Bronchial epithelial cell (primary cell): ENCODE measurements at places on chromosomes 3 and 15. TPM values are rescaled to one million over a fixed set of nuclear protein-coding genes. Genes with fewer than 3 reads are reported as not detected.

PLD1 gene
- total RNA-seq = 10.5 and 20.0 TPM in 2 replicates

RBPMS2 gene
- total RNA-seq = not detected in 2 replicates

C3orf70 gene
- total RNA-seq = under 0.01 TPM in 1 of 2 replicates, not detected in the other

SPTBN5 gene
- total RNA-seq = 0.51 and 0.53 TPM in 2 replicates

HRG gene
- total RNA-seq = not detected in 2 replicates

MASP1 gene
- total RNA-seq = 0.13 and 3.9 TPM in 2 replicates
